ENCODE measurements at places on chromosomes 5 and 9.

GRCh38 chr5:156896546-156896945, 46.5 kb downstream of the PPP1R2B start:
- H3K4me3 ChIP-seq: no peak overlapping the region
- H3K36me3 ChIP-seq: no peaks in the 10 kb centered on the region
- ATAC-seq: no peak
- H3K27ac ChIP-seq: no peak overlapping the region
- H3K27me3 ChIP-seq: no peaks in the 10 kb centered on the region

- no peak for ATAC-seq
- no peak overlapping the region for H3K4me3 ChIP-seq
- peaks cover 15% of the 10 kb centered on the region for H3K4me1 ChIP-seq
- no peak overlapping the region for H3K27ac ChIP-seq
- no peaks in the 10 kb centered on the region for H3K27me3 ChIP-seq
Observed at GRCh38 chr9:83652433-83652832, 29.5 kb downstream of the IDNK start.

GRCh38 chr5:124929000-124929399, 182.6 kb upstream of the ZNF608 start:
- H3K4me1 ChIP-seq: peaks cover 8% of the 10 kb centered on the region
- no peaks in the 10 kb centered on the region for H3K27me3 ChIP-seq
- no peak overlapping the region for H3K27ac ChIP-seq
- no peaks in the 10 kb centered on the region for H3K36me3 ChIP-seq
- H3K4me3 ChIP-seq: no peak overlapping the region
- ATAC-seq: no peak

- no peaks in the 10 kb centered on the region for H3K36me3 ChIP-seq
- peaks cover 51% of the 10 kb centered on the region for H3K27me3 ChIP-seq
- H3K4me1 ChIP-seq: peaks cover 27% of the 10 kb centered on the region
Observed at GRCh38 chr9:133170716-133171115, 7.0 kb upstream of the GBGT1 start.

- H3K36me3 ChIP-seq: no peaks in the 10 kb centered on the region
- ATAC-seq: no peak
- H3K27me3 ChIP-seq: no peaks in the 10 kb centered on the region
Observed at GRCh38 chr9:111003182-111003581, 35.1 kb downstream of the LPAR1 start.

GRCh38 chr5:110351430-110351829, 375.0 kb downstream of the TMEM232 start:
- ATAC-seq: no peak
- H3K27me3 ChIP-seq: no peaks in the 10 kb centered on the region
- no peak overlapping the region for H3K4me3 ChIP-seq
- no peak overlapping the region for H3K27ac ChIP-seq
- H3K4me1 ChIP-seq: no peaks in the 10 kb centered on the region

DNA sequence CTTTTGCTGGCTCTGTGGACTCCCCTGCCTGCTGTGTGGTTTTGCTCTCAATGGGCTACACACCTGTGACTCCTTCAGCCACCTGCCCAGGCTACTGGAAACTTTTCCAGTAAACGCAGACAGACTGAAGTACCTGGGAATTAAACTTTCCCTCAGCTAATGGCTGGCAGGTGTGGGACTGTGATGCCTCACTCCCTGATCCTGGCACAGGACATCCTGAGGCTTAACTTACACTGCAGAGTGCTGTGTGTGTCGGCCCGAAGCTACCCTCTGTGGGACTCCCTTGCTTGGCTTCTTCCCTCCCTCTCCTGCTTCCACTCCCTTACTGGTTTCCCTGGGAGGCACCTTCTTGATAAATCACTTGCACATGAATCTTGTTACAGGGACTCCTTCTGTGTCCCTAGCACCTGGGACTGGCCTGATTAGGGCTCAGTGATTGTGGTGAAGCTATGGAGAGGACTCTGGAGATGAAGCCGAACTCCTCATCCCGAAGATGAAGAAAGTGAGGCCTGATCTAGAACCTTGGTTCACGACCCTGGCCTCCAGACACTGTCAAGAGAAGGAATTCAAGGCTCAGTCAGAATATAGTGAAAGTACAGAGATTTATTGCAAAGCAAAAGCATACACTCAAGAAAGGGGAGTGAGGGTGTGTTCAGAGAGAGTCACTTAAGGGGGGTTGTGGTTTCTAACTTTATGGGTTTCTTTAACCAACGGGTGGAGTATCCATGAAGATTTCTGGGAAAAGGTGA, 113.4 kb upstream of the ALDH1B1 start:
- no peak overlapping the region for H3K4me3 ChIP-seq

DNA sequence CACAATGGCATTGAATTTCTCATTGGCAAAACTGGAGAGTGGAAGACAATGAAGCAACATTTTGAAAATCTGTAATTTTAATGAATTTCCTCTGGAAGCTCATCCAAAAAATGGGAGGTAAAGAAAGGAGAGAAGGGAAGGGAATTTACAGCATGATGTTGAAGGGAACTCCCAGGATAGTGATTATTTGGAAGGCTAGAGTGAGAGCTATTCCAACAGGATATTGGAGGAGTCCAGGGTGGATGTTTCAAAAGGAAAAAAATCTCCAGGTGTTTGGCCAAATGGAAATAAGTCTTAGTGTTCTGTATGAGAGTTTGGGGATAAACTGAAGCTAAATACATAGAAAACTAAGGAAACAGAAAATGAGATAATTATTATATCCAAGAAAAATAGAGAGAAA, 106.2 kb downstream of the IZUMO3 start:
- no peak overlapping the region for H3K4me3 ChIP-seq
- ATAC-seq: no peak
- H3K27me3 ChIP-seq: no peaks in the 10 kb centered on the region

DNA sequence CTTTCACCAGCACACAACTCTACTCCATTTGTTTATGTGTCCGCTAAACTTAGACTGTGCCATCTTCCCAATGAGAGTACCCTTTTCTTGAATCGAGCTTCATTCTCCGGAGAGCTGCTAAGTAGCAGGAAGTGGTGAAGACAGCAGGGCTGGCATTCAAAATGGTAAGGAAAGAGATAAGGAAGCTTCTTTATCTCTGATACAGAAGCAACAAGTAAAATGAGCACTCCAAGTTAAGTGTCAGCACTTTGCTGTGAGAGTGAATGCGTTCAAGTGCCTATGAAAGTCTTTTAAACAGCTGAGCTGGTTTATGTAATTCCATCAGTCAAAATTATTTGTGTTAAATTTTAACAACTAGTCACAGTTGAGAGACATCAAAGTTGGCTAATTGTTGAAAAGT, 386.8 kb upstream of the PTPRD start:
- no peaks in the 10 kb centered on the region for H3K36me3 ChIP-seq
- ATAC-seq: no peak
- no peak overlapping the region for H3K4me3 ChIP-seq
- H3K27ac ChIP-seq: no peak overlapping the region
- no peaks in the 10 kb centered on the region for H3K4me1 ChIP-seq

DNA sequence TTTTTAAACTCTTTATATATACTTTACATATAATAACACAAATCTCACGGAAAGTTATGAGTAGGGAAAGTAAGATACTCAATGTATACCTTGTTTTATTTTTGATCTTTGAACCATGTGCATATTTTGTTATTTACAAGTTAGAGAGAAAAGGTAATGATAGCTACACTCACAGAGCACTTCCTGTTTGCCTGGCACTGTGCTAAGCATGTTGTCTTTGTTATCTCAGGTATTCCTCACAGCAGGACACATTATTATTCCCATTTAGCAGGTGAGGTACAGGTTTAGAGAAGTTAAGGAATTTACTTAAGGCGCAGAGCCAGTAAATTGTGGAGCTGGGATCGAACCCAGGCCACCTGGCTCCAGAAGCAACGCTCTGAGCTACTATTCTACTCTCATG, 3.0 kb downstream of the C9 start:
- no peak overlapping the region for H3K27ac ChIP-seq
- no peaks in the 10 kb centered on the region for H3K36me3 ChIP-seq
- H3K4me3 ChIP-seq: no peak overlapping the region
- H3K27me3 ChIP-seq: peaks cover 19% of the 10 kb centered on the region
- H3K4me1 ChIP-seq: peaks cover 9% of the 10 kb centered on the region

DNA sequence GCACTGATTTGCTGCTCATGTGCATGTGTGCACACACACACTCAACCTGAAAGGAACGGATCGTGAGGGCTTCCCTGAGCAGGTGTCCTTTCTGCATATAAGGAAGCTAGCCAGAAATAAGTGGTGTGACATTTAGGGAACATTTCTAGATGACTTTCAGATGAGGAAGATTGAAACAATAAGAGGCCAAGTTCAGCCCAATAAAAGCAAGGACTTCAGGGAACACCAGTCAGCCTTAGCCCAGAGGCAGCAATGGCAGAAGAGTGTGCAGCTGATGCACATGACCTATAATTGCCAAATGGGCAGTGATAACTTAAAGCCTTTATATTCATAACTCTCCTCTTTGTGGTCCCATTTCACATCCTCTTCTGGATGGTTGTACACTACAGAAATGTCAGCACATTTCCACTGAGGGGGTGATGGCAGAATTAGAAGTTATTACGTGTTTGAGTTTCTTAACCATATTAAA, 255.5 kb downstream of the TRIM32 start:
- H3K27ac ChIP-seq: no peak overlapping the region
- ATAC-seq: no peak
- H3K36me3 ChIP-seq: no peaks in the 10 kb centered on the region
